ENCODE measurements at places on chromosomes 2 and 18.

DNA sequence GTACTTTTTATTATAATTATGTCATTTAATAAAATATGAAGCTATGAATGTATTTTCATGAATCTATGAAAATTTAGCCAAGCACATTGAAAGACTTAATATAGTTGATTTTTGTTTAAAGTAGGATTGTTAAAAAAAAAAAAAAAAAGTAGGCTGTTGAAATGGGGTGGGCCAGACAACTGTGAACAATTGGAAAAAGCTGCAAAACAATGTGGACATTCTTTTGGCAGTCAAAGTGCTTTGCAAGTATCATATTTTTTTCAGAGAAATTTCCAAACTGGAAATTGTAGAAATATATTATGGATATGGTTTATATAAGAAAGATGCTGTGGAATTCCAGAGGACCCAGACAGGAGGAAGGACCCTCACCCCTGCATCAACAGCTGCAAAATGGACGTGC, 82.1 kb downstream of the ETAA1 start:
- DNase-seq, result no peak

GRCh38 chr2:172489681-172490080, 62.3 kb downstream of the ITGA6 start:
- DNase-seq, result no peak

DNA sequence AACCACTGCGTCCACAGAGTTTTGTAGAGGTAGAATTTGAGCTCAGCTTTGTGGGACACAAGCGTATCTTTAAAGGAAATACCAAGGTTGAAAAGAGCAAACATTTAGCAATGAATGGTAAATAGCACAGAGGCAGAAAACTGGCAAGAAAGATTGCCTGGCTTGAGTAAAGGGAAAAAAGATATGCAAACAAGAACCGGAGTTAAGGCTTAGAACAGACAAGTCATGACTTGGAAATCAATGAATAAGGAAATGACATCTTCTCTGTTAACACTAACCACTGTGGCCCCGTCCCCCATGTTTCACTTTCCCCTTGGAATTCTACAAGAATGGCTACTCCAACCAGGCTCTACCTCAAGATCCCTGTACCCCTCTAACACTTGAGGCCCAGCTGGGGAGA, 3.8 kb downstream of the STAM2 start:
- peak; percentile 84 for DNase-seq

DNA sequence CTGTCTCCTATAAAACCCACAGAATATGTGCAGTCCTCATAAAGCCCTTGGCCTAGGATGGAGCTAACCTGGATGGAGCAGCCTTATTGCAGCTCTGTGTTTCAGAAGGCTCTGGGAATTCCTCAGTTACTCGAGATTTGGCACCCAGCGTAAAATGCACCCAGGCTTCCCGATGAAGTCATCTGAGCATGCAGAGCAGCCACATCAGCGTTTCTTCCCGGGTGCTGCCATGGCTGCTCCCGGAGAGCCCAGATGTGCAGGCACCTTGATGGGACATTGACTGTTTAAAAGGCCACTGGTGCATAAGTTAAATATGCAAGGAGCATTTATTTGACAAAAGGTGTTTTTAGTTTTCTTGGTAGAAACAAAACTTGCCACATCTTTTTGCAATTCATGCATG, 115.2 kb downstream of the MBP start:
- DNase-seq, result no peak

Data from T47D (cell line).